ENCODE measurements at places on chromosomes 5 and 9.
A peak's percentile ranks its signal among the peaks of the same experiment; 100 is the strongest.

DNA sequence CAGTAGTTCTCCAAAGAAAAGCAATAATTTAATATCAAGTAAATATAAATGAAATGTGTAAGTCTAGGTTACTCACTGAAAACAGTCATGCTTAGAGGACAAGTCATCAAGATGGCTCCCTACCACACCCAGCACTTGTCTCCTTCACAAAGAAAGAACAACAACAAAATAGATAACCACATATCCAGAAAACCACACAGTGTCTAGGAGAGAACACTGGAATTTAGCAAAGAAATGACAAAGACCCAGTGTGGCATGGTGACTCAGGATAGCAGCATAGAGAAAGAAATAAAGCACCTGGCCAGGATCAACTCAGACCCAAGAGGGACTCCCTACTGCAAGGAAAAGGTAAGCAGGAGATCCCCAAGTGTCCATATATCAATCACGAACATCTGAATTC lies 356.2 kb downstream of the TMEM161B start:
- DNase-seq, result no peak

- DNase-seq, result peak; percentile 44
Observed at GRCh38 chr5:6766604-6767093, 53.4 kb downstream of the TENT4A start.

DNA sequence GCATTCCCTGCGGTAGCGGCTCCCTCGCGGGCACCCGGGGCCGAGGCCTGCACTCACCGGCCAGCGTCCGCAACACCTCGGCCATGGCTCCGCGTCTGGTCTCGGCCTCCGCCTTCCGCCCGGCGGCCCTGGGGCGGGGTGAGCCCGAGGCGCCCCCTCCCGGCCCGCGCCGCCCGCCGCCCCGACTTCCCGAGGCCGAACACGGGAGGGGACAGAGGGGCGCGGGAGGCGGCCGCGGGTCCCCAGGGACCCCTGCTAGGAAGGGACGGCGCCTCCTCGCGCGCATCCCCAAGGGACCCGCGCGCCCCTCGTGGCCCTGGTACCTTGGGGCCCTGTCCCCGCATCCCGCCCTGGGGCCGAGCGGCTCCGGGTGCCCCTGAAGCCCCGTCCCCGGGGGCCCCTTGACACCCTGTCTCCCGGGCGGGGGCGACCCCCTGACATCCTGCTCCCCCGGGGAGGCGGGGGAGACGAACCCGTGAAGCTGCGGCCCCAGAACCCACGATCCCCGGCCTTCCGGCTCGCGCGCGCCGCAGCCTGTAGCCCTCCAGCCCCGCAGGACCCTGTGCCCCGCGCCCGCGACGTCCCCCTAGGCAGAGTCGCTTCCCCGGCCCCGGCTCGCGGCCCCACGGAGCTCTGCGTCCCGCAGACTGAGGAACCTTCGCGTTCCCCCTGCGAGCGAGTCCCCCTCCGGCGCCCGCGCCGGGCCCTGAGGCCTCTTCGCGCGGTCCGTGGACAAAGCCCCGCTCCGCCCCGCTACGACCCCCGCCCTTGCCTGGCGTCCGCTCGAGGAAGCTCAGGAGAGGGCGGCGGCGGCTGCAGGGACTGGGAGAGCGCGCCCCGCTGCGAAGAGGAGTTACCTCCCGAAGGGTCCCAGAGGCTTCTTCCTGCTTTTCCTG lies at the start of gene ABO:
TSS of gene ABO (minus strand) at position 97 of the 896 bp plus-strand sequence.
- no peak for DNase-seq

DNA sequence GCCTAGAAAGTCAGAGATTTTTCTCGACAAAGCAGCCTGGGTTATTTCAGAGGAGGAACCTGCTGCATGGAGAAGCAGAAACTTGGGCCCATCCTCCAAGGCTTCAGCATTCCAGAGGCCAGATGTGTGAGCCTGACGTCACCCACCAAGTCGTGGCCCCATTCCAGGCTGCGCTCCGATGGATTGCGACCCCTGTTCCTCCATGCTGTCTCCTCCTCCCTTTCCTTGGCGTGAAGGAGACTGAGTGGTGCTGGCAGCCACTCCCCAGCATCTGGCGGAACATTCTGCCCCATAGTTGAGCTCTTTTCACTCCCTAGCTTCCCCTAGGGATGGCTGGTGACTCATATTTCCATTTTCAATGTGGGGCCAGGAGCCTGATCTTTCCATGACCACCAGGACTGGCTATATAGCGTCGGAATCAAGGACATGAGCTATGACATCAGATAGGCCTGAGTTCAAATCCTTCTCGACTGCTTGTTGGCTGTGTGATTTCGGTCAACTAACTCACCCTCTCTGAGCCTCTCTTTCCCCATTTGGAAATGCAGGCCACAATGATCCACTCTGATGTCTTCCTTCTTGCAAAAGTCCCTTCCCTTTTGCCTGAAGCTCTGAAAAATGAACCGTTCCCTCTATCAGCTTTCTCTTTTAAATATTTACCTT lies 24.5 kb upstream of the DUSP1 start:
- DNase-seq, result no peak

GRCh38 chr9:108002371-108002956 lies 512.9 kb upstream of the KLF4 start:
- DNase-seq, result no peak

DNA sequence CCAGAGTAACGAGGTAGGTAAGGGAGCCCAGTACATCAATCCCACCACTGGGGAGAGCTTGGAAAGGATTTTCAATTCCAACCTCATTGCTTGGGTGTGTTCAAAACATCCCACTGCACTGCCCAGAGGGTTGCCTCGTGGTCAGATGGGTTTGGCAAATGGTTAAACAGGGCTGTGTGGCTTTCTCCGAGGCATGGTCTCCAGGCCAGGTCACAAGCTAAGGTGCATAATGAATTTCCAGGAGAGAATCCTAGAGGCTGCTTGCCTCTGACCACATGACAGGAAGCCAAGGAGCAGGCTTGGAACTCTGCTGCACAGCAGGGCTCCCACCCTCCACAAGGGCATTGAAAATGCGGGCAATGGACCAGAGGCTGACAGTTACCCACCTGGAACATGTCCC lies 51.6 kb downstream of the DAP start:
- no peak for DNase-seq

DNA sequence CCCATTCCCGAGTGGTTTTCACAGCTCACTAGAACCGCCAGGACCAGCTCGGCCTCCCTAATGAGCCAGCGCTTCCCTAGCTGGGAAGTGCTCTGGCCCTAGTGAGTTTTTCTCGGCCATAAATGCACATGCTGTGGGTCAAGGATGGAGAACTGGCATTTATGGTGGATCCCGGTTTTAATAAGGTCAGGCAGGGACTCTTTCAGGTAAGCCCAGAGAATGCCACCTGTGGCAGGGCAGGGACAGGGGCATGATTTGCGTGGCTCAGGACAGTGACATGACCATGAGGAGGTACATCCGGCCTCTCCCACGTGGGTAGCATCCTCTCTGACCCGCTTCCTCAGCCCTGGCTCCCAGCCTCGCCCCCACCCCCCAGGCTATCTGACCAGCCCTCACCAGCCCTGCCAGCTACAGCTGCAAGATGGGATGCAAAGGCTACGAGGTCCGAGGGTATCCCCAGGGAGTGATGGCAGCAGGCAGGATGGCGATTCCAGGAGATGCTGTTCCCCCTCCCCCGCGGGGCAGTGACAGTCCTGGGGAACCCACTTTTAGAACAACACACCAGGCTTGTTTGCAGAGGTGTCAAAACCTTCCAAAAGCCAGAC lies 60.3 kb upstream of the ADAMTS2 start:
- no peak for DNase-seq

DNA sequence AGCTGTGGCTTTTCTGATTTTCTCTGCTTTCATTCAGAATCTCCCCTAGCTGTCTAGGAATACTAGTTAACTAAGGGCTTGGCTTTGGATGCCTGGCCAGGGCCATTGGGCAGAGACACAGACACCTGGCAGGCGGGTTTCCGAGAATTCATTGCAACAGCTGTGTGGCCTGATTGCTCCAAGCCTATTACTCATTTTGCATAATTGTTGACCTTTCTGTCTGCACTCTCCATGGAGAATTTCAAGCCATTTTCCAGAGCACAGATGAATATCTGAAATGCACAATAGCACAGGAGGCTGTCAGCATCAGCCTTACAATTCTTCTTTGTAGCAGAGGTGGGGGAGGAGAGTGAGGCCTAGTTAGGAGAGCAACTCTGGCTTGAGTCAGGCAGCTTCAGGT lies 310.5 kb downstream of the DMAC1 start:
- no peak for DNase-seq

DNA sequence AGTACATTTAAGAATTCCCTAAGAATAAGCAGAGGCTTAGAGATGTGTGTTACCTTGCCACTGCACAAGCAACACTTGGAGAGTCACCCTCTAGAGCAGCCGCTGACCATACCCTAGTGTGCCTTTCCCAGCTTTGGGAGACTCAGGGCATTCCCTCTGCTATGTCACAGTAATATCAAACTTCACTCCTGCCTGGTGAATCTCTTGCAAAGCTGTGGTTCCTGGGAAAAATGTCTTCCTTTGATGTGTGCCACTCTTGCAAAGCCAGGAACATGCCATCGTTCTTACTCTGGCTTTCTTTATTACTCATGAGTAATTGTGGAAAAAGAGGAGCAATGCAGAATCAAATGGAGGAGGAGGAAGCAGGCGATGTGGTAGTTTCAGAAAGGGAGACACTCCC lies 173.2 kb downstream of the CCDC192 start:
- no peak for DNase-seq

DNA sequence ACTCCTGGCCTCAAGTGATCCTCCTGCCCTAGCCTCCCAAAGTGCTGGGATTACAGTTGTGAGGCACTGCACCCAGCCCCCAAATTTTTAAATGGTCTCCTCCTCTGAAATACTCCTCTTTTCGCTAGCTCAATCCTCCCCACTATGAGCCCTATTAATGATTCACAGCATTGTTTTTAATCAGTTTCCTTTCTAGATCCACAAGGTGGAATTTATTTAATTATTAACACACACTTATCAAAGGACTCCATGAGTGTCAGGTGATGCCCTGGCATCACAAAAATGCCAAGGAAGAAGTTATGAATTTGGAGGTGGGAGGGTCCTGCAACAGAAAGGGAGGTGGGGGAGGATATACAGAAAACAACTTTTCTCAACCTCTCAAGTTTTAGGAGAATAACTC lies 806.5 kb downstream of the PRELID2 start:
- DNase-seq, result no peak

GRCh38 chr5:75524071-75524470 lies 12.4 kb downstream of the POLK start:
- no peak for DNase-seq

DNA sequence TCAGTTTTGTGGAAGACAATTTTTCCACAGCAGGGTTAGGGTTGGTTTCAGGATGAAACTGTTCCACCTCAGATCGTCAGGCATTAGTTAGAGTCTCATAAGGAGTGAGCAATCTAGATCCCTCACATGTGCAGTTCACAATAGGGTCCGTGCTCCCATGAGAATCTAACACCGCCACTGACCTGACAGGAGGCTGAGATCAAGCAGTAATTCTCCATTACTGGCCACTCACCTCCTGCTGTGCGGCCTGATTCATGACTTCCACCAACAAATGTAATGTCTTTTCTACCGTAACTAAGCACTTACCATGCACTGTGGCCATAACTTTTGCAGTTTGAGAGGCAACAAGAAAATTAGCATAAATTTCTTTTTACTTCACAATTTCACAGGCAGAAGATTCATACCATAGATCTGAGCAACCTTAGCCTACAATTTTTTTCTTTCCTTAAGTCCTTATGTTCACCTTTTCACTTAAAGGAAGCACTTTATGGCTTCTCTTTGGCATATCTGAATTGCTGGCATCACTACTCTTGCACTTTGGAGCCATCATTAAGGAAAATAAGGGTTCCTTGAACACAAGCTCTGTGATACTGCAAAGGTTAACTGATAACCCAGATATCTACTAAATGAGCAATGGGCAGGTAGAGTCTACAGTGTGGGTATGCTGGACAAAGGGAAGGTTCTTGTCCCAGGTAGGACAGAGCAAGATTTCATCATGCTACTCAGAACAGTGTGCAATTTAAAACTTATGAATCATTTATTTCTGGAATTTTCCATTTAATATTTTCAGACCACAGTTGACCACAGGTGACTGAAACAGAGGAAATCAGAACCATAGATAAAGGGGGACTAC lies 83.0 kb upstream of the IFNK start:
- no peak for DNase-seq

DNA sequence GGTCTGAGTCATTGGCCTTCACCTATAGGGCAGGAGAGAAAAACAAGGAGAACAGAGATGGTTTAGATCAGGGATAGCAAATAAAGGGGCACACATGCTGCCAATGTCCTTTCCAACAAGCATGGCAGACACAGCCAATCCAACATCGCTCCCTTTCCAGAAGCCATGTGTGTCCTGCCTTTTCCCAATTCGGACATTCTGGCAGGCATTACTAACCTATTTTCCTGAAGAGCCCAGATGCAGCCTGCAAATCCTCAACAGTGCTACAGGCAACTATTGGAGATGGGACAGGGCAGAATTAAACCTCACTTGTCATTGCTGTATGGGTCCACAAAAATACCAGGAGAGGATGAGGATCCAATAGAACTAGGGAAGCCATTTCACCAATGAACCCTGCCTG lies 12.8 kb downstream of the PCDH1 start:
- no peak for DNase-seq

GRCh38 chr5:78666041-78666444 lies 17.5 kb upstream of the LHFPL2 start:
- DNase-seq, result no peak

GRCh38 chr5:61790678-61791077 lies 458.6 kb downstream of the ZSWIM6 start:
- no peak for DNase-seq

DNA sequence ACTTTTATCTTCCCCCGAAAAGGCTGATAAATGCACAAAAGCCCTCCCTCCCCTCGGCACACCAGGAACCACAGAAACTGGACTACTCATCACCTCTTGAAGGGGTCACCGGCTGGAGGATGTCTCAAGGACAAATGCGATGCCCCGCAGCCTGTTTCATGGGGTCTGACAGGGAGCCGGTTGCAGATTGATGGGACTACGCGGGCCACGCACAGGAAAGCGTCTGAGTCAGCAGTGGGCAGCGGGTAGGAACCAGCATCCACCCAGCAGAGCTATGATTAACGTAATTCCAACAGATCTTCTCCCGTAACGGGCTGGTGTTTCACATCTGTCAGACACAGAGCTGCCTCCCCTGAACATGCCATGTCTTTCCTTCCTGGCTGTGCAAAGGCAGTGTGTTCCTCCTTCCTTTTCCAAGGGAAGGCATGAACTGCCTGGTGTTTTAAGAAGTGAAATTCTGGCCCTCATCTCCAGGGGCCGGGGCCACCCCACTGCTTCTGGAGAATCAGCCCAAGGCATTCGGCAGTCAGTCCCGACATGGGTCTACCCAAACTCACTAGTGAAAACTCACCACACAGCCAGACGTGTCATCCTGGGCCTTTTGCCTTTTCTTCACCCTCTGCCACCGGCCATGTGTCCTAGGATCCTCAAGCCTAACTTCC lies 144.4 kb upstream of the PHYKPL start:
- DNase-seq, result no peak
